ENCODE measurements at places on chromosomes 1 and 21.

GRCh38 chr1:16386454-16387113 is 19.5 kb downstream of the SZRD1 start:
- no peak for DNase-seq

DNA sequence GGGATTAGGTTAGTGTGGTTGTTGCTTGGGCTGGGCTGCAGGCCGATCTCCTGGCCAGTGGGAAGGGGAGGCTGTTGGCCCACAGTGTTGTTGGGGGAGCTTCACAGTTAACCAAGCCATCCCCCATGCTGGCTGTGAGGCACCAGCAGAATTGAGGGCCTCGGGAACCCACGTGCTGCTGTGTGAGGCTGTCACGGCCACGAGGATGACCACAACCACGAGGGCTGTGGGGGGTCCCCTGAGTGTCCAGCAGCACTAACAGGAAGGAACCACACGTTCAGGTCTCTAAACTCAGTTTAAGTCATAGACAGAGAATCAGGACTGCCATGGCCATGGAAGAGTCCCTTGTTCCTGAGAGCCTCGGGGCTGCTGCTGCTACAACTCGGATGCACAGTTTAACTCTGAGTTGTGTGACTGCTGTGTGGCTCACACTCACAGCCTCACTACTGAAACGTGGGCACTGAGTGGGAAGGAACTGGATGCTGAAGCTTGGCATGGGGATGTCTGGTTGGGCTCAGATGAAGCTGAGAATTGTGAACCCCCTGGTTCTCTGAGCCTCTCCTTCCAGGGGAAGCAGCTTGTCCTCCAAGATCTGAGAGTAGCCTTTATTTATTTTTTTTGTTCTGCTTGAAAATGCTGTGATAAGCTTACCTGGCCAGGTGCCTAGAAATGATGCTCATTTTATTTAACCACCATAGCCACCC is 4.8 kb upstream of the MMEL1 start:
- no peak for DNase-seq

DNA sequence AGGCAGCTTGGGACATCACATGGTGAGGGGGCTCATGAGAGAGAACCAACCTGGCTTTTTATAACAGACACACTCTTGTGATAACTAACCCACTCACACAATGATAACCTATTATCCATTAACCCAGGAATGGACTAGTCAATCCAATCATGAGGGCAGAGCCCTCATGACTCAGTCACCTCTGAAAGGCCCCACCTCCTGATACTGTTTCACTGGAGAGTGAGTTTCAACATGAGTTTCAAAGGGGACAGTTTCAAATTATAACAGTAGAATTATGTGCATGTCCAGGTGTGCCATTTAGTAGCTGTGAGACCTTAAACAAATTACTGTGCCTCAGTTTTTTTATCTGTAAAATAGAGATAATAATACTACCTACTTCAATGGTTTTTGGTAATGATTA is 47.6 kb upstream of the PPP2R5A start:
- DNase-seq = no peak

DNA sequence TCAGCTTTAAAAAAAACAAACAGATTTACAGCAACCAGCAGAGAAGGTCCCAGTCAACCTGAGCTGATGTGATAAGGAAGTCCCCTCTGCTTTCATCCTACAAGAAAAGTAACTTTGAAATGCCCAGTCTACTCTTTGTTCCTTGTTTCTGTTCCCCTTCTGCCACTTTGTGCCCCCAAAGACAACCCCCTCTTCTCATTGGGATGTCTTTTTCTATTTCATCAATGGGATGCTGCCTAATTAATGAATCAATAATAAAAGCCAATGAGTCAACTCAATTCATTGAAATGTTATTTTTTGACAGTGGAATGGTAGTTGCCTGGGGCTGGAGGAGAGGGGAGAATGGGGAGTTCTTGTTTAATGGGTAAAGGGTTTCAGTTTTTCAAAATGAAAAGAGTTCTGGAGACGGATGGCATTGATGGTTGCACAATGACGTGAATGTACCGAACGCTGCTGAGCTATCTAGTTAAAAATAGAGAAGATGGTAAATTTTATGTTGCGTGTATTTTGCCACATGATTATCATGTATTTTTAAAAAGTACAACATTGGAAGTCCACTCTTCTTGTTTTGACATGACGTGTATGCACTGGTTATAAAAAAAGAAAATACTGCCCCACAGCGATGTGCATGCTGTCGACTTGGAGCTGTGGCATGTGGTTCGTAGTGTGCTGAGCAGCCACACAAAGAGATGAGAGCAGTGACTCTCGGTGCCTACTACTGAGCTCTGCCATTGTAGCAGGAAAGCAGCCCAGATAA is 22.4 kb upstream of the PADI2 start:
- no peak for DNase-seq

GRCh38 chr1:44417351-44418021 is 12.4 kb downstream of the RNF220 start:
- no peak for DNase-seq

DNA sequence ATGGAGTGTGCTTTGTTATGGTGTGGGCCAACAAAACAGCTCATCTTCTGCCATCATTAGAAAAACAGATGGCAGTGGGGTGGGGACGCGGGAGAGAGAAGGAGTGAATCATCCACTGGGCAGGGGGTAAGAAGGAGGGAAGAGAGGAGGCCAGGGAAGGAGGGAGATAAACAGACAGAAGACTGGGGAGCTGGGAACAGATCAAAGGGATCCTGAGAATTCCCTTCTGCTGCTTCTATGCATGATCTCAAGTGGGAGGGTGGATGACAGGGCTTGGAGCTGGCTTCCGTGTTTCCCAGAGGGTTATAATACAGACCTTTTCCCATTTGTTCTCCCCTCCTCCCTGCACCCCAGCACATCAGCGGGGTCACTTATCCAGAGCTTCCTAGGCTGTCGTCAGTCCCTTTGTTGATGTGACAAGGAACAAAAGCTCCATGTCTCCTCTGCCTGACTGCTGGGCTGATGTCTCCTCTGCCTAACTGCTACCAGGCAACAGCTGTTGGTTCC is 338.6 kb downstream of the PAPPA2 start:
- no peak for DNase-seq

DNA sequence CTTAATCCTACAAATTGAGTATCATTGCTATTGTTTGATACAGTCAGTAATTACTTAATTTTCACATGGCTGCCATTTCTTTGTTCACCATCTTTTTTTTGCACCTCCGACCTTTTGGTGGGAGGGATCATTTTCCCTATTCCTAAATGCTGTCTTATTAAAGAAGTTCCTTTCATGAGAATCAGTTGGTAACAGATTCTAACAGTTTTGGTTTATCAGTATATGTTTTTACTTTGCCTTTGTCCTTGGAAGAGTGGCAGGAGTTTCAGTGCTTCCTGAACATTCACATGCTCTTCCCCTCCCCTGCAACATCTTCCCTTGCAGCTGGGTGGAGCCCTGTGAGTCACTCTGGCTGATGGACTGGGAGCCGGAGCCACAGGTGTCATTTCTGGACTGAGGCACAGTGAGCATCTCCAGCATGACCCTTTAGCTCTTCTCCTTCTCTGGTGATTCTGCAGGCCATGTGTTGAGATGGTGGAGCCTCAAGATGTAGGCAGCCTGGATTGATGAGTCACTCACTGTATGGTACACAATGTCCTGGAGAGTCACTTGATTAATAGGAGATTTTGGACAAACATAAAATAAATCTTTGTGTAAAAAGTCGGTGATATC is 217.7 kb downstream of the URB2 start:
- no peak for DNase-seq

DNA sequence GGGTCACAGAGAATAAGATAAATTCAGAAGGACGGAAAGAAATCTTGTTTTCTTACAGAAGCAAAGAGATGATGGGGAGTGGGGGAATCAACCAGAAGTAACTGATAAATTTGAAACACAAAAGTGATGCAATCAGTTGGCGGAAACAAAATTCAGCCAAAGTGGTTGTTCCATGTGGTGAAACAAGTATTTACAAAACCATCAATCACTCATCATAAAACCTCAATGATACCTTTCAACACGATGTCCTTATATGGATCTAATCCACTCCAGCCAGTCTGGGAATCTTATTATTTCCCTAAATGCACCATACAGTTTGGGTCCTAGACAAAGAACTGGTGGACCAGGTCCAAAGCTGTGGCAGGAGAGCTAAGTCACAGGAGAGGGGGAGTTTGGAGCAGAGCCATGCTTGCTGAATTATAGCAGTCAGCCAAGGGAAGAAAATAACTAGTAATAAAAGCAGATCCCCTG is 303.8 kb upstream of the LRRC7 start:
- DNase-seq = no peak

DNA sequence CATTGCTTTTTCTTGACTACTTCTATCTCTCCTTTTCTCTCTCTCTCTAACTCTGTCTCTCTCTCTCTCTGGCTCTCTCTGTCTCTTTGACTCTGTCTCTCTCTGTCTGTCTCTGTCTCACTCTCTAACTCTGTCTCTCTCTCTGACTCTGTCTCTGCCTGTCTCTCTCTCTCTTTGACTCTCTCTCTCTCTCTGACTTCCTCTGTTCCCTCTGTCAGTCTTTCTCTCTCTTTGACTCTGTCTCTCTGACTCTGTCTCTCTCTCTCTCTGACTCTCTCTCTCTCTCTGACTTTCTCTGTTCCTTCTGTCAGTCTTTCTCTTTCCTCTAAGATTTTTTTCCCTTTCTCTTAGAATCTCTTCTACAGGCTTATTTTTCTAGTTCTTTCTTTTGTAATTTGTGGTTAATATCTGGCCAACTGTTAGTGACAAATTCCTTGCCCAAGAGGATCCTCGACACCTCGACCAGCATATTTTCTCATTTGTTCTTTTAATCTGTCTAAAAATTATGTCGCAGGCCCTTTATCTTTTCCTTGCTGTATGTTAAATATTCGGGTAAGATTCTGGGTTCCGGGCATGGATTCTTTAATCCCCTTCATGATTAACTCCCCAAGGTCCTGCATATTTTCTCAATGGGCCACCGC is at the start of gene ATAD3C:
Gene ATAD3C, plus strand, starts transcription at position 591 of the 641 bp plus-strand sequence. CDS start 995 bp downstream, outside the sequence.
- DNase-seq = no peak

DNA sequence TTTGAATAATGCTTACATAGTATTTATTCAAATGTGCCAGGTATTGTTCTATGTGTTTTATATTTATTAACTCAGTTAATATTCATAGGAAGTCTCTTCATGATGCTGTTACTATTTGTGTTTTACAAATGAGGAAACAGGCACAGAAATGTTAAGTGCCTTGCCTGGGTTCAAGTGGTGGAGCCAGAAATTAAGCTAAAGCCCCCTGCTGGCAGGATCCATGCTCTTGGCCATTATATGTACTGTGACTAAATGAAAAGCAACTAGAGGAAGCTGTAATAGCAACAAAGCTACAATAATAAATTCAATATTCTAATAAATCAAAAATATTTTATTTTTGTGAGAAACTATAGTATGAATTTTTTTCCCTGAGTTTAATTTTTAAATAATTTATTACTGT is 30.0 kb downstream of the IARS2 start:
- no peak for DNase-seq

- no peak for DNase-seq
These were observed 45.9 kb downstream of the PRKCZ start for GRCh38 chr1:2095981-2096736.

DNA sequence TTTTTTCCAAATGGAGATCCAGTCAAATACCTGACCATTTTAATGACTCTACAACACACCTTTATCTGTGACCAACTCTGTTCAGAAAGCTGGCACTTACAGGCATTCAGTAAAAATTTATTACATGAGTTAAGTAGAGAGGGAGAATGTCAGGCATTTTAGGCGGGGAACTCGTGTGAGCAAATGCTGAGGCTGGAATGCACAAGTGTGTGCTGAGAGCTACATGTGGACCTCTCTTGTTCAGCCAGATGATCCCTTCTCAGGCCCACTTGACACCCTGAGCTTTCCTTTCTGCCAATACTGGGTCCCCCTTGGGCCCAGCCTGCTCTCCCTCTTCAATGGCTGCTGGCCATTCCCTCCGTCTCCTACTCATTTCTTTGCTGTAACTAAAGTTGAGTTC is 11.7 kb downstream of the PPIH start:
- no peak for DNase-seq

GRCh38 chr21:44711327-44712202 is at the start of gene TSPEAR:
TSS of gene TSPEAR (minus strand) at chr21:44711572. CDS start at chr21:44711514, 58 bp downstream.
- DNase-seq = no peak

DNA sequence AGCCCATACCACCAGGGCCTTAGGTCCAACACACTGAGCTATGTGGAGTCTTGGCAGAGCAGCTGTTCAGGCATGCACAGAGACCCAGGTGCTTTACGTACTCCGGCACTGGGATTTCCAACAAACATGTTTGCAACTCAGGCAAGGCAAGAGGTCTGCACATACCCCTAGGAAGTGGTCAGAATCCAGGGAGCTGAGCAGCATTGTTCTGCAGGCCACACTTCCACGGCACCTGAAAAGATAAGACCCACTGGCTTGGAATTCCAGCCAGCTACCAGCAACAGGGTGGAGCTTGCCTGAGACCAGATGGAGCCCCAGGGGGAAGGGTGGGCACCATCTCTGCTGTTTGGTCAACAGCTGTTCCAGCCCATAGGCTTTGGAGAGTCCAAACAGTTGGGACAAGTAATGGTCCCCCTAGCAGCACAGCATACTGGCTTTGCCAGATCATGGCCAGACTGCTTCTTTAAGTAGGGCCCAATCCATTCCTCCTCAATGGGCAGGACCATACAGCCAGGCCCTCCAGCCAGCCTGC is 51.7 kb upstream of the LRRC8B start:
- no peak for DNase-seq

DNA sequence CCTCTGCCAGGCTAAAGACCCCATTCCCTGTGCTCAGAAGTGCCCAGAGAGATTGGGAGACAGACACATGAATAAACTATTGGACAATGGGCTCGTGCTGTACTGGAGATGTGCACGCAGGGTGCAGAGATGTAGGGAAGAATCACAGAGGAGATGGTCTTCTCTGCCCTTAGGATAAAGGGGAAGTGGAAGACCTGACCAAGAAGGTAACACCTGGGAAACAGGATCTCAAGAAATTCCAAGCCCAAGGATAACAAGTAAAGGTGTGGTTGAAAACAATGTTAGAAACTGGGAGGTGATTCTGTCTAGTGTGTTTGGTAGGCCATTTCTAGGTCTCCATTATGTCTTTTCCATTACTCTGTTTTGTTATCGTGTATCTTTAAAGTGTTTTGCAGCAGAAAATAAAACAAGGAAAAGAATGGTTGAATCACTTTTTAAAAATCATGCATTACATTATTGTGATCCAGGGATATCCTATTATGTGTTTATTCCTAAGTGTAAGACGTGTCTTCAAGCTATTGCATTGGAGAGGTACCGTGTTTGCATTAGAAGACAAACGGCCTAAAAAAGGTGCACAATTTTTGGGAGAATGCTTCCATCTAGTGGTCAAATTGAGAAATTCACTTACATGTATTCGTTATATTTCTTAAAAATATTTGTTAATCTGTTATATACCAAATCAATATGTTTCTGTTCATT is 40.8 kb upstream of the KCTD3 start:
- no peak for DNase-seq

Measured in stimulated activated CD4-positive, alpha-beta T cell treated with anti-CD3 and anti-CD28 coated beads, Interleukin-12 subunit alpha, Interleukin-12 subunit beta, amount 100 ng/mL, for 24 hours (primary cell).